Stimulated activated CD8-positive, alpha-beta memory T cell treated with anti-CD3 and anti-CD28 coated beads, Interleukin-15, amount 100 ng/mL, for 48 hours (primary cell): ENCODE measurements at places on chromosomes 1 and 21.
A peak's percentile ranks its signal among the peaks of the same experiment; 100 is the strongest.

- no peak for DNase-seq
Measured at GRCh38 chr21:44872649-44873355, 688 bp downstream of the PTTG1IP start.

- DNase-seq: no peak
Measured at GRCh38 chr1:222521299-222522104, 26.4 kb downstream of the HHIPL2 start.

DNA sequence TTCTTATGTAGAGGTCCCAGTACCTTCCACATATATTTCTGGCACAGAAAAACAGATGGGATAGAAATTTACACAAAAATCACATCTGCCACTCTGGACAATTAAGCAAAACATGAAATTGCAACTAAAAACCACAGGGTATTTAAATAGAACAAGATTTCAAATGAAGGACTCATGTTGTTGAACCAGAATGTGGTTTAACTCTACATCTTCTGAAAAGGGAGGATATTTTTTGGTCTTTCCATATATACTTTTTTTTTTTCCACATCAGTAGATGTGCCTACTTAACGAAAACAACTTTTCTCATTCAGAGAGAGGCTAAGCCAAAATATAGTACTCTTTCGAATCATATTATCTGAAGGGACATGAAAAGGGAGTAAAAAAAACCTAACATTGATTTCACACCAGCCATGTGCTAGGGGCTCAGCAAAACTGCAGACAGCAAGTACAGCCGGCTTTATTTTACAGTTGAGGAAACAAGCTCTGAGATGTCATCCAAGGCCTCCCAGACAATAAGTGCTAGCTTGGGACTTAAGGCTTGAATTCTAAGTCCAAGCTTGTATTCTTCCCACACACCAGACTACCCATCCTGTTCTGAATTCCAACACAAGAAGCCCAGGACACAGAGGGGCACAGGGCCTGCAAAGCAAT is 208.9 kb downstream of the PBX1 start:
- no peak for DNase-seq

GRCh38 chr1:93810316-93810715 is 68.7 kb downstream of the DNTTIP2 start:
- no peak for DNase-seq

DNA sequence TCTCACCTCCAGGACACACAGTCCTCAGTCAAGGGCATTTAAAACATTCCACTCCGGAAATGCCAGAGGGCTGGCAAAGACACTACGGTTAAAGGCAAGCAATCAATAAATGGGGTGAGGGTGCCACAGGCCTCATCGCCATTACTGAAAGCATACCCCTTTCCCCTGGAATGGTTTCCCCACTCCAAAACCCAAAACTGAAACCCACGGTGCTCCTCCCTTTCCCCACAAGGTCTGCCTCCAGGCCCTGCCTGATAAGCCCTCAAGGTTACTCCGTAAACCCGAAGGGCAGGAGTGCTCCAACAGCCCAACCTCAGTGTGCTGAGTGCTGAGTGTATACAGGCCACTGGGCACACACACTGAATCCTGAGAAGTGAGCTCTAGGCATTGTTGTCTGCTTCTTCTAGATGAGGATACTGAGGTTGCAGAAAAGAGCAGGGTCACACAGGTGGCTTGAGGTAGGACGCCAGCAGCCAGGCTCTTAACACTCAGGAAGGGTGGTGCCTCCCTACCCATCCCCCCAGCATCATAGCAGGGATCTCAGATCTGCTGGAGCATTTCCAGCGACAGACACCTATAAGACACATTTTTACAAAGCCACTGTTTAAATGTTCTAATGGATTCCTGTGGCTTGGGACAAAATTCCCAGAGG is 29.0 kb downstream of the SSBP3 start:
- DNase-seq: no peak

DNA sequence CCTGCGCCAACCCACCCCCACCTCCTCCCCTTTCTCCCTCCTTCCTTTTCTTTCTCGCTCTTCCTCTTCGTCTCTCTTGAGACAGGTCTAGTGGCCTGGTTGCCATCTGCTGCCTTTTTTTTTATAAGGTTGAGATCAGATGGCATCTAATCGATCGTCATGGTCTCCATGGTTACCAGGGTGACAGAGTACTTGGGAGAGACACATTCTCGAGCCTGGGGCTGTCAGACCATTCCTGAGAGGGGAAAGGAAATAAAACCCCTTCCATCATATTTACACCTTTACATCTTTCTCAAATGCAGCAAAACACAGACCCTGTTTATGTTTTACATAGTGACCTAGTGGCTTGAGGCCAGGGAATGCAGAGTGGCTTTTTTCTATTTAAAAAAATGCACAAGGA is 53.5 kb upstream of the SLC22A15 start:
- DNase-seq: no peak

- DNase-seq: peak; percentile 22
Measured at GRCh38 chr1:46549697-46550681, 1.5 kb downstream of the KNCN start.

DNA sequence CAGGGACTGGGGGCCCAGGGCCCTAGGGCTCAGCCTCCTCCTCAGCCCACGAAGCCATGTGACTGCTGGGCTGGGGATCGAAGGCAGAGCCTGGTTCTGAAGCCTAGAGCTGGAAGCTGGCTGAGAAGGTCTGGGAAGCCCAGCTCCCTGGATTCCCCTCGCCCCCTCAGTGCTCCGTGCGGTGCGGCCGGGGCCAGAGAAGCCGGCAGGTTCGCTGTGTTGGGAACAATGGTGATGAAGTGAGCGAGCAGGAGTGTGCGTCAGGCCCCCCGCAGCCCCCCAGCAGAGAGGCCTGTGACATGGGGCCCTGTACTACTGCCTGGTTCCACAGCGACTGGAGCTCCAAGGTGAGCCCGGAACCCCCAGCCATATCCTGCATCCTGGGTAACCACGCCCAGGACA is 9.1 kb downstream of the ADAMTSL4 start:
- no peak for DNase-seq

GRCh38 chr1:246641394-246641793 is 75.1 kb downstream of the CNST start:
- DNase-seq: no peak

GRCh38 chr21:34582506-34583150 is 32.3 kb downstream of the RCAN1 start:
- DNase-seq: no peak

GRCh38 chr1:162840250-162840839 is 20.6 kb downstream of the CCDC190 start:
- no peak for DNase-seq

DNA sequence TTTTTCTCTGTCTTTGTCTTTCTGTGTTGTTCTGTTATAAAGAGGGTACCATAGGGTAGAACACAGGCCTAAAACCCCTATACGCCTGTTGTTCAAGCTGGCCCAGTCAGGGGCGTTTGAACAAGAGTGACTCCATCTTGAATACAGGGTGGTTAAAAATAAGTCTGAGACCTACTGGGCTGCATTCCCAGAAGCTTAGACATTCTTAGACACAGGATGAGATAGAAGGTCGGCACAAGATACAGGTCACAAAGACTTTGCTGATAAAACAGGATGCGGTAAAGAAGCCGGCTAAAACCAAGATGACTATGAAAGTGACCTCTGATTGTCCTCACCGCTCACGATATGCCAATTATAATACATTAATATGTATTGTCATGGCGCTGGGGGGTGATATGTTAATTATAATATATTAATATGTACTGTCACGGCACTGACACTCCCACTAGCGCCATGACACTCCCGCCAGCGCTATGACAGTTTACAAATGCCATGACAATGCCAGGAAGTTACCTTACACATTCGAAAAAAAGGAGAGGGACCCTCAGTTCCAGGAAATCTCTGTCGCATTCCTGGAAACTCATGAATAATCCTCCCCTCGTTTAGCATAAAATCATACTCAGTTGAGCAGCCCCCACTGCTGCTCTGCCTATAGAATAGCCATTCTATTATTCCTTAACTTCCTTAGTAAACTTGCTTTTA is 58.5 kb upstream of the KLHDC7A start:
- no peak for DNase-seq

- peak; percentile 11 for DNase-seq
Measured at GRCh38 chr21:25999921-26000582, 170.5 kb downstream of the APP start.

DNA sequence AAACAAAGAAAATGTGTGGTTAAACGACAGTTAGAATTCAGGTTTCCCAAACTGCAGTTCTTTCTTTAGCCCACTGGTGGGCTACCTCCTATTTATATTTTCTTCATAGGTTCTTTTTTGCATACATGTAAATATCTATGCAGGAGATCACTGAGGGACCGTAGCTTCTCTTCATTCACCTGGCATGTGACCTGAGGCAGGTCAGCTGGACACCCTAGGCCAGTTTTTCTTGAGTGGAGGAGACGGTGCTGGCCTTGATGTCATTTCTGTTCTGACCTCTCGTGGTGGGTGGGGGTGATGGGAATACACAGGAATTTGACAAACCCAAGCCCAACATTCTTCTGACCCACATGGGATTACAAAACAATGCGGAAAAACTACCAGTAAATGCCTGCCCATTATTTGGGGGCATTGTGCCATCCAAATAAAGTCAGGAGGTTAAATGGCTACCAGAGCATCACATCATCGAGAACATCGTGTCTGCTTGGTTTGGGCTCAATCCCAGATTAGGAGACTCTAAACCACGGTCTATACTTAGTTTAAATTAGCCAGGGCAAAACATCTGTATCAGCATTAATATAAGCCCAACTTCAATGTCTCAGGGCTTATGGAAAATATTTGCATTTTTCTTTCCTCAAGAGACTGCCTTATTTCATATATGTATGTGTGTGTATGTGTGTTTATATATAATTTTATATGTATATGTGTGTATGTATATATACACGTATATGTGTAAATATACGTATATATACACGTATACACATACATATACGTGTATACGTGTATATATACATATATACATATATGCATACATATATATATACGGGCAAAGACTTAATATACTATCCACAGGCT is 7.4 kb upstream of the IRF2BP2 start:
- no peak for DNase-seq

- no peak for DNase-seq
Measured at GRCh38 chr1:220956501-220957232, 77.4 kb downstream of the HLX start.

DNA sequence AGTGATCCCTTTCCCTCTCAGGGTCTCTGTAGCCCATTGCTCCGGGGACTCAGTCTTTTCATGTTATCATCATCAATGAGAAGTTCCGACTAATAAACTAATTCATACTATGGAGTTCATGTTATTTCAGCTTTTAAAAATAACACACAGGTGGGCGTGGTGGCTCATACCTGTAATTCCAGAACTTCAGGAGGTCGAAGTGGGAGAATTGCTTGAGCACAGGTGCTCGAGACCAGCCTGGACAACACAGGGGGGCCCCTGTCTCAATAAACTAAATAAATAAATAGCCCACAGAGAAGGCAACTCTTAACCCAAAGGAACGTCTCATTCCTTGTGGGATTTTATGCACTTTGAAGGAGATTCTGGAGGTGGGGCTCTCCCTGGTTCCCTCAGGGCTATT is 14.5 kb downstream of the MYBPH start:
- DNase-seq: no peak

GRCh38 chr1:182889997-182890396 is 50.9 kb downstream of the DHX9 start:
- no peak for DNase-seq

- DNase-seq: no peak
Measured at GRCh38 chr1:171817511-171818265, 23.6 kb upstream of the DNM3 start.

- DNase-seq: no peak
Measured at GRCh38 chr21:38291874-38292273, 35.1 kb downstream of the KCNJ15 start.

- DNase-seq: no peak
Measured at GRCh38 chr1:57826535-57826934, 402.7 kb upstream of the DAB1 start.

GRCh38 chr1:147598621-147599361 is 57.5 kb downstream of the BCL9 start:
- DNase-seq: peak; percentile 14

- no peak for DNase-seq
Measured at GRCh38 chr21:18356801-18357200, 46.8 kb downstream of the TMPRSS15 start.

DNA sequence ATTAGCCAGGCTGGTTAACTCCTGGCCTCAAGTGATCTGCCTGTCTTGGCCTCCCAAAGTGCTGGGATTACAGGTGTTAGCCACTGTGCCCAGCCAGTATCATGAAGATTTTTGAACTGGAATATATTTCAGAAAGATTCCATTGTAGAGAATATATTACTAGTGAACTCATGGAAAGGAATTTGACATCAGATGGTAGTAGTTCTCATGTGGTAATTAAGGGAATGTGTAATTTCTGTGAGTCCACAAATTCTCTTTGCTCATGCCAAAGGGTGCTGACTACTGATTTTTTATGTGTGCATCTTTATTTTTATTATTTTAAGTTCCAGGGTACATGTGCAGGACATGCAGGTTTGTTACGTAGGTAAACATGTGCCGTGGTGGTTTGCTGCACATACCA is 10.4 kb downstream of the DTL start:
- no peak for DNase-seq

DNA sequence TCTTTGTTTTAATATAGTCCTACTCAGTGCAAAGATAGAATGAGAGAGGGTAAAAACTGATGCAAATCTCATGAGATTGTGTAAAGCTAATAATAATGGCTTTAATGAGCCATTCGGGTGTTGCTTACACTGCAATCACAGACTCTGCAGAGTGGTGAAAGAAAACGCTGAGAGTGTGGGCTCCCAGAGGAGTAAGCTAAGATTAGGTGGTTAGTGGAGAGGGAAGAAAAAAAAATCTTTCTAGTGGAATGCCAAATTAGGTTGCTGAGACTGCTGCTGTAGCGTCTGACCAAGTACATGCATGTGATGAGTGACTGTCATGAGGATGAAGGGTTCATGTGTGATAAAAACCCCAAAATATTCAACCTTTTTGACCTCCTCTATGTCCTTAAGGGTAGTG is 645.9 kb upstream of the ADGRL4 start:
- DNase-seq: no peak

GRCh38 chr1:243505986-243506689 is 250.3 kb downstream of the SDCCAG8 start:
- DNase-seq: no peak

DNA sequence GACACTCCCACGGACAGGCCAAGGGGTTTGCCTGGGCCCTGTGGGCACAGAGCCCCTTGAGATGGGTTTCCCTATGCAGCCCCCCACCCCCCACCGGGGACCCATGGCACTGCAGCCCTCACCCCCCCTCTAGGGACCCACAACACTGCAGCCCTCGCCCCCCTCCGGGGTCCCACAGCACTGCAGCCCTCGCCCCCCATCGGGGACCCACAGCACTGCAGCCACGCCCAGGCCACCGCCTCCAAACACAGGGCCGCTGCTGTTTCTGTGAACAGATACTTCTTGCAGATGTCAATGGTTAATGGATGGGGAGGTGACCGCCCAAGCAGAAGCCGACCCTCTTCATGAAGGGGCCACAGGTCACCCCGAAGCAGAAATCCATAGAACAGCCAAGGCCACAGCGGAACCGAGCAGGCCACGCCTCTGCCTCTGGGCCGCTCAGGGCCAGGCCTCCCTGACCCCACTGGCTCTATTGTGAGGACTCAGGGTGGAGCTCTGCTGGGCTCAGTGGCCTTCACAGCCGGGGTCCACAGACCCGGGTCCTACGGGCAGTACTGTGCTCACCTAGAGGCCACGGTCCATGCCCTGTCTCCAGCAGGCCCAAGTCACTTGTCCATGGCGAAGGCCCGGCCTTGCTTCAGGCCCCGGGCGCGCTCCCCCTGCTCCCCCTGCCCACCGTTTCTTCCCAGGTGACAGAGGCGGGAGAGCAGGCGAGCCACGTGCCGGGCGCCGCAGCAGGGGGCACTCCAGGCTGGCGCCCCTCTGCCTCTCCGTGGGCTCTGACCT is 4.1 kb upstream of the POFUT2 start:
- DNase-seq: no peak

GRCh38 chr1:182175361-182175931 is 113.9 kb upstream of the ZNF648 start:
- DNase-seq: no peak
